ENCODE measurements at places on chromosomes 11 and 22.

- DNase-seq = no peak
Observed at GRCh38 chr11:67396587-67397389, 4.9 kb downstream of the PPP1CA start.

GRCh38 chr11:108863528-108863927 is 198.7 kb downstream of the DDX10 start:
- DNase-seq = no peak

GRCh38 chr22:44357296-44357965 is 44.7 kb upstream of the SHISAL1 start:
- no peak for DNase-seq

- no peak for DNase-seq
Observed at GRCh38 chr11:112499153-112499880, 238.7 kb upstream of the PLET1 start.

GRCh38 chr22:38638216-38638615 is 18.0 kb downstream of the FAM227A start:
- no peak for DNase-seq

DNA sequence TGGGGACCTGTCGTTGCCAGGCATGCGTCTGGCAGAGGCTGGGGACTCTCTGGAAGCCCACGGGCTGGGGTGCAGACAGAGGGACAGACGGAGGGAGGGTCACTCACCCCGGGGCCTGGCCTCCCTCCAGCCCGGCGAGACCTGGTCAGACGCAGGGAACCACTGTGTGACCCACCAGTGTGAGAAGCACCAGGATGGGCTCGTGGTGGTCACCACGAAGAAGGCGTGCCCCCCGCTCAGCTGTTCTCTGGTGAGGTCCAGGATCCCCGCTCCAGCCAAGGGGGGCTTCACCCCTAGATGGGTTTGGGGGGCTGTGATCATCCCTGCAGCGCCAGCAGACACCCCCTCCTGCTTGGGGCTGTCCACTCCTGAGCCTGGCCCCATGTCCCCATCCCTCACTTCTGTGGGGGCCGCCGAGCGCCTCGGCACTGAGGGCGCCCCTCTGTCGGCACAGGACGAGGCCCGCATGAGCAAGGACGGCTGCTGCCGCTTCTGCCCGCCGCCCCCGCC is 23.6 kb upstream of the MUC5B start:
- DNase-seq = no peak

- no peak for DNase-seq
Observed at GRCh38 chr11:114912826-114913225, 234.5 kb downstream of the NXPE2 start.

DNA sequence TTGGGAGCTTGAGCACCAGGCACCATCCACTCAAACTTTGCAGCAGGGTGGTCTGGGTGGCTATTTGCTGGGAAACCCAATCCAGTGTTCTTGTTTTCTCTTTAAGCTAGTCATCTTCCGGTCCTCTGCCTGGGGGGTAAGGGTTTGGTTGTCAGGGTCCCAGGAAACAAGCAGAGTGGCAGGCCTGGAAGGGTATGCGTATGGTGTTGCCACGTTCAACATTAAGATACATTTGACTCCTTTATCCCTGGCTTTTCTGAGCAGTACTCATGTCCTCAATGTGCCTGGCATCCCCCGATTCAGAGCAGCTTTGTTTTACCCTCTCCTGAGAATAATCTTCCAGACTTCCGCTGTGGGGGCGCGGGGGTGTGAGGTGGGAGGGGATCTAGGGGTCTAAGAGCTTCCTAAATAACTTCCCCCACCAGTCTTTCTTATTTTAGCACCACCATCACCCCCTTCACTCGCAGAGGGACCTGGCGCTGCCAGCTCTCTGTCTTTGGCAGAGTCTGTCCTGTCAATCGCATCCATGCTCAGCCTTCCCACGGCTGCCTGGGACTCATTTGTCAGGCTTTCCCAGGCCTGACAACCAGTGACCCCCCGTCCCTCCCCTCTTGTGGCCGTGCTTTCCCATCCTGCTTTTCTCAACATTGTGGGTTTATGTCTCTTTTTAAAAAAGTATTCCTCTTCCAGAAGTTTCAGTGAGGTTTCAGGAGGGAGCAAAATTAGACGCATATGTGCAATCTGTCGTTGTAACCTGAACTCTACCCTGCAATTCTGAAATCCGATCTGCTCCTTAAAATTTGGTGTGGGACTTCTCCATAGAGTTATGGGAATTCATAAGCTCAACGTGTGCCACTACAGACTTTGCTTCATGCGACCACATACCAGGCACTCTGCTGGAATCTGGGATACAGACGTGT is 27.0 kb upstream of the RBFOX2 start:
- DNase-seq = no peak

DNA sequence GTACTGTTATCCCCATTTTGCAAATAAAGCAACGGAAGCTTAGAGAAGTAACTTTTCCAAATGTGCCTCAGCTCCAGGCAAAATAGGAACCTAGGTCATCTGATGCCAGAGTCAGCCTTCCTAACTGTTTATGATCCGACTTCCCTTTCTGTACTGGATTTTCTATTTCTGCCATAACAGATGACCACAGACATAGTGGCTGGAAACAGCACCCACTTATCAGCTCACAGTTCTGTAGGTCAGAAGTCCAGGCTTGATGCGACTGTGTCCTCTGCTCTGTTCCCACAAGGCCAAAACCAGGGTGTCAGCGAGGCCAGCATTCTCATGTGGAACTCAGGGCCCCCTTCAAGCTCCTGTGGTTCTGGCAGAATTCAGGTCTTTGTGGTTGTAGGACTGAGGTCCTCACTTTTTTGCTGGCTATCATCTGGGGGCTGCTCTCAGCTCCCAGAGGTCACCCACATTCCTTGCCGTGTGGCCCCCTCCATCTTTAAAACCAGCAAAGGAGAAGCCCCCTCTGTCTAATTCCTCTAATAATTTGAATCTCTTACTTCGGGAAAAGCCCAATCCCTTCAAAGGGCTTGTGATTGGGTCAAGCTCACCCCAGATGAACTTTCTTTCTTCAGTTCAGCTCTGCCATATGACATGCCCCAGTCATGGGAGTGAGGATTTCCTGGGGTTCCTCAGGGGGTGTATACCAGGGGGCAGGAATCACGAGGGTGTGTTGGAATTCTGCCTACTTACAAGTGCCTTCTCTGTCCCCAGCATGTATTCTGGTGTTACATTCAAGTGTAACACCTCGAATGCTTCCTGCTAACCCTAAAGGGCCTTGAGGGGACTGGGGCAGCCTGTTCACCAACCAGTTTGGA is 15.3 kb downstream of the KCNJ5 start:
- DNase-seq = no peak

DNA sequence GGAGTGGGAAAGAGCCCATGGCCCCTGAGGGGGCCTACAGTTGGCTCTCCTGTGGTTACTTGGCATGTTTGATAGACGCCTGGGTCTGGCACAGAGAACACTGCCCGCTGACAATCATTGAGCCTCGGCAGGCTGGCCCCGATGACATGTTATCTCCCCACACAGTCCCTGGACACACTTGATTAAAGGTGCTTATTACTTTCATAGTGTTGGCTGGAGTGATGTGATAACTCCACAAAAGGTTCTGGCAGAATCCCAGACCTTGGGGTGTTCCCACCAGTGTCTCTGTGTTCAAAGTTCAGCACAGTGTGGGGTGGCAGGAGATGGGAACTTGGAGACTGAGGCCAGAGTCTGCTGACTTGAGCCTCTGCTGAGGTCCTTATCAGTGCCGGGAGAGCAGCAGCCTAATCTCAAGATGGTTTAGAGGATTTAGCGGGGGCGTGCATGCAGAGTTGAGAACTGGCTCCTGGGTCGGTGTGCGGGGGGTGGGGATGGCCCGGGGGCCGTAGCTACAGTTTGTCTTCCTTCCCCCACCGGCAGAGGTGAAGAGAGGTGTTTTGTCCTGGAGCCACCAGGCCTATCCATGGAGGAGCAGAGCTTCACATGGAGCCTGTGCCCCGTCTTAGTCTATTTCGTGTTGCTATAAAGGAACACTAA is 22.5 kb downstream of the PARVB start:
- no peak for DNase-seq

DNA sequence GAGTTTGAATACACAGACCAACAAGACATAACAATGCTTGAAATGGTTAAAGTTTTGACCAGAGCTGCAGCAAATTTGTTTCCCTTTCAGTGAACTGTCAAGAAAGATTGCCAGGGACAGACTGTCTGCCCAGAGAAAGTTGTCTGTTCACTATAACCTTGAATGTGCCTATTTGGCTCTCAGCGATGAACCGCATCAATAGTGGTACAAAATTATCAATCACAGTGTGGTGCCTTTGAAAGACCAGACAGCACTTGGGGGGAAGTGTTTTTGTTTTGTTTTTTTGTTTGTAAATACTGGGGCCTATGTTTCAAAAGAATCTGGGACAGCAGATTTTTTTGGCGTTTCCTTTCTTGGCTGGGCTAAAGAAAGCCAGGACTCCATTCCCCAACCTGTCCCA is 123.1 kb downstream of the CD44 start:
- DNase-seq = no peak

DNA sequence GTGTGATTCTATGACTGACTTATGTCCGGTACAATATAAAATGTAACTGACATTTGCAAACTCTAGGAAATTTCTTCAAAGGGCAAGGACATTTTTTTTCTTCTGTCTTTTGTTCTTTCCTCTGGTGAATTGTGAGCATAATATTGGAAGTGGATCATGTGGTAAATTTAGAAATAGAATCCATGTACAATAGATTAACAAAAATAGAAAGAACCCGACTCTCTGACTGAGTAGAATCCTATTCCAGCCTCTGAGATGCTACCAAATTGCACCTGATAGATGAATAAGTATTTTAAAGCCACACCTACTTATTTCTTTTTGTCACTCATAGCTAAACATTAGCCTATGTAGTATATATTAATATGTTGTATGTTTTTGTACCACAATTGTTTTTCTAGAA is 860.3 kb downstream of the LUZP2 start:
- DNase-seq = no peak

DNA sequence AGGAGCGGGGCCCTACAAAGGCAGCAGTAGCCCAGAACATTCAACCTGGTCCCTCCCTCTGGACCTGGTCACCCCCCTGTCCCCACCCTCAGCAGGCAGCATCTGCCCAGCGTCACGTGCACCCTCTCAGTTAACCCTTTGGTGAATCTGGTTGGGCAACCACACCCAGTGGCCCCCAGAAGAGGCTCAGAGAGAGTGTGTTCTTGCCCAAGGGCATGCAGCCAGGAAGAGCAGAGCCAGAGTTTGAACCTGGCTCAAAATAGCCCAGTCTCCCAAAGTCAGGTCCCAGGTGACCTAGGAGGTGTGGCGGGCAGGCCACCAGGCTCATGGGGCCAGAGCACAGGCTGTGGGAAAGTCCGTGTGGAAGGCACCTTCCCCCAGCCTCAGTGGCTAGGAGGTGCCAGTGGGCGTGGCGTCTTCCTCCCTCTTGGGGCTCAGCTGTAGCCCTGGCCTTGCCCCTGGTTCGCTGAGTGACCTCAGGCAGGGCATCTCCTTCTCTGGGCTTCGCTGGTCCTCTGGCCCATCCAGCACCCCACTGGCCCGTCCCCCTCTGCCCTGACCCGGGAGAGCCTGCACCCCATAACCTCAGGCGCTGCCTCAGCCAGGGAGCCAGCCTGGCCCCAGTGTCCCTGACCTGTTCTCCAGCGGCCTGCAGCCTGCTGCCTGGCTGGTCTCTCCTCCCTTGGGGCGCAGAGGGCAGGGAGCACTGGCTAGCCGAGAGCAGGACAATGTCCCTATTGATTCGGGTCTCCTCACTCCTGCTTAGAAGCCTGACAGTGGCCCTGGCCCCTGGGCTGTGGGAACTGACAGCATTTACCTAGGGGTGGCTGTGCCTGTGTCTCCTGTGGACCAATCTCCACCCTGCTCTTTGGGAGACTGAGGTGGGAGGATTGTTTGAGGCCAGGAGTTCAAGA is 7.0 kb downstream of the ALDH3B1 start:
- no peak for DNase-seq

DNA sequence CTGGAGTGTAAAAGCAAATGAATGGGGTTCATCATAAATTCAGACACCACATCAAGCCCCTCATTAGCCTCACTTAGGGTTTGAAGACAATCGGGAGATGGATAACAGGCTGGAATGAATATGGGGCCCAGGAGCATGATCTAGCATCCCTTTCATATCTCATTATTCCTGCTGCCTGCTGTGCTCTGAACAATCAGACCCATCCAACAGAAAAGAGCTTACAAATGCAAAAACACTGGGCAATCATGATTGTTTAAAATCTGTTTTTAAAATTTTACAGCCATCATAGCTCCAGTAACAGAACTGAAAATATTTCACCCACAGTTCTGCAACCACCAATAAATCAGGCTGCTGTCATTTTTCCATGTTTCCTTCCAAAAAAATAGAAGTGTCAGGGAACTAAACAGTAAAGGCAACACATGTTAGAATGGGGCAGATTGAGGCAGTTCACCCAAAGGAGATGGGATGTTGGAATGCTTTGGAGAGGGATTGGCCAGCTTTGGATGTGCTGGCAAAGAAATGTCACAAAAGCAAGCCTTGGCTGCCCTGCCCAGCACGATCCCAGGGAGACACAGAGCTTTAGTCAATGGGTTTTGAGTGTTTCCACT is 47.8 kb upstream of the BMAL1 start:
- no peak for DNase-seq

GRCh38 chr22:45686004-45686403 is 14.4 kb downstream of the ATXN10 start:
- DNase-seq = no peak

GRCh38 chr11:85718991-85719807 is 33.2 kb upstream of the CCDC89 start:
- no peak for DNase-seq

GRCh38 chr11:92753161-92753560 is 216.3 kb upstream of the MTNR1B start:
- no peak for DNase-seq

DNA sequence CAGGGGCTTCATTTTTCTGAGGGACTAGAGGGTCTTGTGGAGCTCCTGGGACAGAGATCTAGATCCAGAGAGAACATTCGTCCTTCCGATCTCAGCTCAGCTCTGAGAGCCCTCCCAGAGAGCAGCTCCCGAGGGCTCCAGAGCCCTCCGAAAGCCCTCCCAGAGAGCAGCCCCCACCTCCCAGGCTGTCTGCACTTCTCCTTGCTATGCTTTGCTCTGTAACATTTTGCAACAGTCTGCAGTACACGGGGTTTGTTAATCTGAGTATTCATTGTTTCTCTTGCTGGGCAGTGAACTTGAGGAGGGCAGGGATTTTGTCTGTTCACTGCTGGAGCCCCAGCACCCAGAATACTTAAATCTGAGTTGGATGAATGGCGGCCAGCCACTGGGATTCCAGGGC is 2.6 kb downstream of the GGA1 start:
- no peak for DNase-seq
